ENCODE measurements at places on chromosomes 5 and 9.

GRCh38 chr5:14178671-14179211 is 35.6 kb downstream of the TRIO start:
- peak; percentile 91 for DNase-seq

- DNase-seq: no peak
Observed at GRCh38 chr5:178123094-178123965, 7.5 kb upstream of the RMND5B start.

DNA sequence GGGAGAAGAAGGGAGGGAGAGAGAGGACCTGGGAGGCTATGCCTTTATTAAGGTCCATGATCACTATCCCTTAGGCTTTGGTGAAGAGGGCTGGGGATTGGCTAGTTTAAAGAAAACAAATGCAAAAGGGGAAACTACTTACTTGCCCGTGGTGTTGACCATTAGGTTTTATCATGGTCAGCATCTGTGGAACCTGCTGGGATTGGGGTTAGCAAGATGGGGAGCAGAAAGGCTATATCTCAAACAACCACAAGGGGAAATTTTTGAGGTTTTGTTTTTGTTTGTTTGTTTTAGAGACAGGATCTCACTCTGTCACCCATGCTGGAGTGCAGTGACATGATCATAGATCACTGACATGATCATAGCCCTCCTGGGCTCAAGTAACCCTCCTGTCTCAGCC is 9.0 kb upstream of the RAD23B start:
- no peak for DNase-seq

DNA sequence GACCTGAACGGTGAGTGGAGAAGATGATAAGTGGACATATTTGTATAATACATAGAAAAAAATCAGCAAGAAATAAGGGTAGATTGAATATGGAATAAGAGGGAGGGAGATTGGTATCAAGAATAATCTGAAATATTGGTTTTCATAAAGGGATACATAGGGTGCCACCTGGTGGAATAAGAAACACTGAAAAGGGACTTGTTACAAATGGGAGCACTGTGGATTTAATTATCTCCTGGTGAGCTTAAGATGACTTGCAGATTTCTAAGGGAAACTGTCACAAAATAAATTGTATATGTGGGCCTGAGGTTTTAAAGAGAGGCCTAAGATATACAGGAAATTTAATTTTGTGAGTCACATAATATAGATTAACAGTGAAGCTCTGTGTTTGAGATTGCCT is 1403.5 kb upstream of the CDH18 start:
- no peak for DNase-seq

GRCh38 chr5:136082390-136083193 is 50.1 kb upstream of the SMAD5 start:
- peak; percentile 69 for DNase-seq

GRCh38 chr9:73667749-73668148 is 516.1 kb downstream of the ANXA1 start:
- DNase-seq: no peak

DNA sequence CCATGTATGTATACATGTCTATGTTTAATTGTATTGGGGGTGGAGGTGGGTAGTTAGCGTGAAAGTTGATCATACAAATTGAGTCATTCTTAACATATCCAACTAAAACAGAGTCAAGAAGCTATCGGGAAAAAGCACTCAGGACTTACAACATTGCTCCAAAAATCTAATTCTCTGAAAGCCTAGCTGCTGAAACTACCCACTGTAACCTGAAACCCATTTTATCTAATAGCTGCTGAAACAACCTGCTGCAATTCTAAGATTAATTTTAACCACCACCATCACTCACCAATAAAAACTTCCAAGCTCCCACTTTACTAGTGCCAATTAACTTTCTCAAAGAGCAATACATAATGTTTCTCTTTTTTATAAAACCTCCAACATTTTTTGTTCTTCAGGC is 32.2 kb downstream of the KCNV2 start:
- no peak for DNase-seq

DNA sequence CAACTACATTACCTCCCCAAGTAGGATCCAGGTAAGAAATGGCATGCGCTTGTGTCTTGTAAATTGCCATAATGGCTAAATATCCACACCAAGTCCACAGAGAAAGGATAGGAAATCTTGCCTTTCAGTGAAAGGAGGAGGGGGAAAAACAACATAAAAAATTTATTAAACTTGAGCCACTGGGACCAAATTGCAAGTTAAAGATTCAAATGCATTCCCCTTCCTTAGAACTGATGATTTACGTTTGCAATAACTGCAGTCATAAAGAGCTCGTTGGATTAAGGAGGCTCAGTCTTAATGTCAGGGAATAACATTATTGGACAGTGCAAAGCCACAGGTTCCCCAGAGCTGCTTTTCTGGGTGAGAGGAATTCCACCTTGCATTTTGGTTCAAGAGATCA is 92.6 kb upstream of the SARDH start:
- DNase-seq: no peak

DNA sequence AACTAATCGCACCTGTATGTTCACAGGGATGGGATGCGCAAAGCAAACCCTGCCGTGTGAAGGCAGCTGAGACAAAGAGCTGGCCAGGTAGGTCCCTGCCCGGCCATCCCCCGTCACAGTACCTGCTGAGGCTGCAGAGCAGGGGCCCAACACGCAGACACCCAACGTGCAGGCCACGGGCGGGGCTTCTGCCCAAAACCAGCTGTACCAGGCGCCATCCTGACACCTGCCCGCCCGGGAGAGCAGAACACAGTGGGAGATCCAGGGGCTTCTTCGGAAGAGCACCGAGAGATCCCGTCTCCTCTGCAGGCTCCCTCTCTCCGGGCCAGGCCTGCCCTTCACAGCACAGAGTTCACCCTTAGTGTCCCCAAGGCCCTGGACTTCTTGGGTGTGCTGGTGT is 28.4 kb downstream of the ABO start:
- no peak for DNase-seq

- DNase-seq: no peak
Observed at GRCh38 chr9:82580921-82581320, 482.0 kb downstream of the RASEF start.

Measured in fibroblast of skin of right biceps (primary cell).